ENCODE measurements at places on chromosomes 16 and 17. TPM values are rescaled to one million over a fixed set of nuclear protein-coding genes. Genes with fewer than 3 reads are reported as not detected.
A peak's percentile ranks its signal among the peaks of the same experiment; 100 is the strongest.

GRCh38 chr17:8629371-8630226, 926 bp downstream of the MYH10 start:
- peak; percentile 50 for DNase-seq

DNA sequence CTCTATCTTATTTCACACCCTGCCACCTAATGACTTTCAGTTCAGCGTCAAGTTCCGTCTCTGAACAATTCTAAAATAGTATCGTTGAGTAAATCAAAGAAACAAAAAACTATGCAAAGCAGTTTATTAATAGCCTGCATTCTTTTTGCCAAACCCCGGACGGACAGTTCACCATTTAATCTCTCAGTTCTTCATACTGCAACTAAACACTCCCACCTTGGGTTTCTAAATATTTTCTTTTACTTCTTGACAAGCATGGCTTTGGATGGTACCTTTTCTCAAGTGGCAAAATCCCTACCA, 1.2 kb downstream of the MYH11 start:
- no peak for DNase-seq

TBC1D3 gene
- not detected for total RNA-seq

GRCh38 chr16:69057400-69058378, 47.8 kb upstream of the HAS3 start:
- no peak for DNase-seq

PRSS53 gene
- 0.71 TPM for total RNA-seq

GRCh38 chr17:65690626-65691310, 129.3 kb upstream of the AXIN2 start:
- no peak for DNase-seq

- no peak for DNase-seq
Observed at GRCh38 chr17:54339731-54340130, 517.0 kb downstream of the KIF2B start.

GRCh38 chr16:57345021-57345420, 13.6 kb upstream of the CCL22 start:
- no peak for DNase-seq

- no peak for DNase-seq
Observed at GRCh38 chr16:84737192-84738011, 37.6 kb downstream of the USP10 start.

ABCA10 gene
- 5.7 TPM for total RNA-seq

SLC5A10 gene
- 0.26 TPM for total RNA-seq

CD300H gene
- not detected for total RNA-seq

GRCh38 chr17:30318155-30318554, 15.7 kb downstream of the TMIGD1 start:
- DNase-seq, result no peak

ABCA5 gene
- total RNA-seq, result 17.8 TPM

CRISPLD2 gene
- total RNA-seq, result 58.3 TPM

DNA sequence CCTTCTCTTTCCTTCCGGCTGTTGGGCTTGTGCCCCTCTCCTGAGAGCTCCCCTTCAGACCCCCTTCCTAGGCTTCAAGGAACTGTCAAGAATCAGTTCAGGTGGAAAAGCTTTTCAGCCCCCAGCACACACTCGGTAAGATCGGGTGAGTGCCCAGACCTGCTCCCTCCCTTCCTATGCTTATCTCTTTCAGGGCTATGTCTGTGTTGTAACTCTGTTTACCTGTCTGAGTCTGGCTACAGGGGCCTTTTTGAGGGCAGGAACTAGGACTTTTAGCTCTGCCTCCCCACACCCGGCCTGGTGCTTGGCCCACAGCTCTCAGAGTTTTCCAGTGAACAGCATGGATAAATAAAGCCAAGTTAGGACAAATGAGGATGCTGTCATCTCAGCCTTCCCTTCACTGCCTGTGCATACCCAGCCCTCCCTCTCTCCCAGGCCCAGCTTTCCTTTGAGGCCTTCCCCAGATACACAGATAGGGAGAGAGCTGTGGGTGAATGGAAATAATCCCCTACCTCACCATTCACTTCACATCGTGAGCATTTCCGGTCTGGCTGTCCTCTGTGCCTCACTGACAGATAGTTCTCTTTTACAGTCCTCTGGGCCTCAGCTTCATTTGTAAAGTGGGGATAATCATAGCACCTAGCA, 5.7 kb upstream of the MRPS23 start:
- no peak for DNase-seq

RGS11 gene
- 15.3 TPM for total RNA-seq

FBF1 gene
- 4.7 TPM for total RNA-seq

COQ9 gene
- 98.9 TPM for total RNA-seq

DNA sequence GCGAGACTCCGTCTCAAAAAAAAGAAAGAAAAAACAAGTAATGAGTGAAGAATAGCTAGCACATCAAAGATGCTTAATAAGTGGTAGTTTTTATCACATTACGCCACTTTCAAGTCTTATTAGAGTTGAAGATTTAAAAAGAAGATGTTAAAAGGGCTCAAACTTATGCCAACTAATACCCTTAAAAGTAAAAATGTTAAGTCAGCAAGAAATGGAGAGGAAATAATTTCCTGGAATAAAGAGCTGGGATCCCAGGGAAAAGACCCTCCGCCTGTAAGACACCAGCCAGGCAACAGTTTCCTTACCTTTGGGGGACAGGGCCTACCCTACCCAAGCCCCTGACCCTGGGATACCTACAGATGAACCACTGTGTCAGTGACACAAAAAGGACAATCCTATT, 3.6 kb downstream of the XPO6 start:
- no peak for DNase-seq

- no peak for DNase-seq
Observed at GRCh38 chr16:78773706-78774105, 674.3 kb downstream of the WWOX start.

SMIM36 gene
- not detected for total RNA-seq

CDK12 gene
- 23.7 TPM for total RNA-seq

DNA sequence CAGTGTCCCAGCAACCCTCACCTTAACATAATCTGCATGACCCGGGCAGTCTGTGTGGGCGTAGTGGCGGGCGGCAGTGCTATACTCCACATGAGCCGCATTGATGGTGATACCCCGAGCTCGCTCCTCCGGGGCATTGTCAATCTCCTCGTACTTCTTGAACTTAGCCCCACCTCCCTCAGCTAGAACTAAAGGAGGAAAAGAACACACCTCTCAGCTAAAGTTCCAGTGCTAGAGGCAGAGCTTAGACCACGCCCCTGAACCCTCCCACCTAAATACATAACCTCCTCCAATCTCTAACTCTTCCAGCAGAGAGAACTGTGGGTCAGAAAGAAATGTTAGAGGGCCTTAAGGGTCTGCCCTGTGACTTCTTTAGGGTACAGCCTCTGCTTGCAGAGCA, 855 bp downstream of the TUFM start:
- no peak for DNase-seq

DNA sequence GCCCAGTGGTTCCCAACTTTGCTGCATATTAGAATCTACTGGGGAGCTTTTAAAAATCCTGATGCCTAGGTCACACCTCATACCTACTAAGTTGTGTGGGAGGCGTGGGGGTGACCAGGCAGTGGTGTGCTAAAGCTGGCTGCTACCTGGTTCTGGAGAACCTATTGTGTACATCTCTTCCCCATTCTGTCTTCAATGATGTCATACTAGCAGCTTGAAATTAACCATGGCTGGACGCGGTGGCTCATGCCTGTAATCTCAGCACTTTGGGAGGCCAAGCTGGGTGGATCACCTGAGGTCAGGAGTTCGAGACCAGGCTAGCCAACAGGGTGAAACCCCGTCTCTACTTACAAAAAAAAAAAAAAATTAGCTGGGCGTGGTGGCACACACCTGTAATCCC, 11.3 kb upstream of the NLK start:
- no peak for DNase-seq

- DNase-seq, result peak; percentile 24
Observed at GRCh38 chr17:82350182-82351030, 8.6 kb upstream of the TEX19 start.

C16orf92 gene
- not detected for total RNA-seq

OR1F1 gene
- not detected for total RNA-seq

PHKB gene
- total RNA-seq, result 47.7 TPM

- DNase-seq, result no peak
Observed at GRCh38 chr16:52034830-52035229, 512.1 kb downstream of the TOX3 start.

DNA sequence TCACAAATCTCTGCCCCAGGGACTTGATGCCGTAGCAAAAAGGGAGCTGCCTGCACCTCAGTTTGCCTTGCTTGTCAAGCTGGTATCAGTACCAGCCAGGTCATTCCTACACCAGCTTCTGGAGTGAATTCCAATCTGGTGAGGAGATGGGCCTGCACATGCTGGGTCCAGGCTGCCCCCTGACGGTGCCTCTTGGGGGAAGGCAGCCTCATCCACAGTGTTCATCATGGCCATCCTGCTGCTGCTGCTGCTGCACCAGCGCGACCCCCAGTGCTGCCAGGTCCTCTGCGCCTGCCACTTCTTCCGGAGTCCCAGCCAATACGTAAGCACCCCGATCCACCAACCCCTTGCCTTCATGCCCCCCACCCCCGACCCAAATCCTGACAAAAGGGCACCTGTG, 8.3 kb downstream of the MRPL27 start:
- DNase-seq, result no peak

- DNase-seq, result no peak
Observed at GRCh38 chr16:67881621-67882161, 3.0 kb upstream of the NRN1L start.

PPL gene
- total RNA-seq, result 15.8 TPM

DNA sequence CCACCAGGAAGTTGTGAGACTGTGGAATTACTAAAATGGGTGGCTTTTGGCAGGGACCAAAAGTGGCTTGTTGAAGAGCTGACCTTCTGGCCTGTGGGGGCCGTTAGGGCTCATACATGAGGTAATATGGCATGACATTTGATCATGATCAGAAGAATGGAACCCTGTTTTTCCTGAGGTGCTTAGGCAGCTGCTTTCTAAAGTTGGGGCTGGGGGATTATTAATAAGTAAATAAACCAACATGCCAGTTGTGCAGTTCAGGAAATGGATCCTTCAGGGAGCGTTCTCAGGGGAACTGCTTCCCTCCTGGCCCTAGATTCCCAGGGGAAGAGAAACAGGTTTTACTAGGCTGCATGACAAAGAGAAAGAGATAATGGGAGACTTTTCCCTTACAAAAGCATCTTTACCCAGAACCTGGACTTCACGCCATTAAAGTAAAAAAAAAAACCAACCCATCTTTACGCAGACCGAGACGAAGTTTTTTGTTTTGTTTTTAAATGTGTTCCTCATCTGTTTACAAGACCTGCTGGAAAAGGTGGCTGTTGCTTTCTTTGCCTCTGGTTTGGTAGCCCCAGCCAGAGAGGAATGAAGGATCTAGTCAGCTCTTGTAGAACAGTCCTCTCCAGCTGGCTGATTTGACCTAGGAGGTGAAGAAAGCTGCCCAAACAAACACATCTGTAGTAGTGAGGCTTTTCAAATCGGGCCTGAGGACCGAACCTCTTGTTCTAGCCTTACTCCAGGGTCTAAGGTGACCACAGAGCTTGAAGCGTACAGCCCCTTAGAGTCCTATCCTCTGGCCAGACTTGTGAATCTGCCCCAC, 22.7 kb downstream of the YPEL2 start:
- DNase-seq, result no peak

DNA sequence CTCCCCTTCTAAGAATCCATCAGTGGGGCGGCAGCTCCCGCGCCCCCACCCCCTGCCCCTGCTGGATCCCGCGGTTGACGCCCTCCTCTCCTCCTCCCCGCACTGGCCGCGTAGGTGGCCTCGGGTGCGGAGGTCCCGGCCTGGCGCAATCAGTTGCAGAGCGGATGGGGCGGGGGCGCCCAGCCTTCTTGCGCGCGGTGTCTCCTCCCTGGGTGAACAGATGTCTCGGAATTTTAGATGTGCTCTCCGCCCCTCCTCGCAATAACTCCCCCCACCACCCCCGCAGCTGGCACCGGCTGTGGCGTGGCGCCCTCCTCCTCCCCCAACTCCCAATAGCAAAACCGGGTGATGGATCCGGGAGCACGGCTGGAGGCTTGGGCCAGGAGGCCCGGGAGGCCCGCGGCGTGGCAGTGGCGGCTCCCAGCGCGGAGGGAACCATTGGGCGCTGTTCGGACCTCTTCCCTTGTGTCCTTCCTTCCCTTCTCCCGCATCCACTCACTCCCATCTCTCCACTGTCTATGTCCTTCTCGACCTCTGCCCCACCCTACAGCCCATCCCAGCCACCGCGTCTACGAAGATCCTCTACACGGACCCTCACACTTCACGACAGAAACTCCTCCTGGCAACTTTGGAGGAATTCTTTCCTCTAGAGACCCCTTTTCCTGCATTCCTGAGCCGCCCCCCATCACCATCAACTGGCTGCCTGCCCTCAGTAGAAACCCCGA, 11.0 kb downstream of the NEUROD2 start:
- no peak for DNase-seq

GUCY2D gene
- total RNA-seq, result 0.10 TPM

NOXO1 gene
- total RNA-seq, result not detected

DNA sequence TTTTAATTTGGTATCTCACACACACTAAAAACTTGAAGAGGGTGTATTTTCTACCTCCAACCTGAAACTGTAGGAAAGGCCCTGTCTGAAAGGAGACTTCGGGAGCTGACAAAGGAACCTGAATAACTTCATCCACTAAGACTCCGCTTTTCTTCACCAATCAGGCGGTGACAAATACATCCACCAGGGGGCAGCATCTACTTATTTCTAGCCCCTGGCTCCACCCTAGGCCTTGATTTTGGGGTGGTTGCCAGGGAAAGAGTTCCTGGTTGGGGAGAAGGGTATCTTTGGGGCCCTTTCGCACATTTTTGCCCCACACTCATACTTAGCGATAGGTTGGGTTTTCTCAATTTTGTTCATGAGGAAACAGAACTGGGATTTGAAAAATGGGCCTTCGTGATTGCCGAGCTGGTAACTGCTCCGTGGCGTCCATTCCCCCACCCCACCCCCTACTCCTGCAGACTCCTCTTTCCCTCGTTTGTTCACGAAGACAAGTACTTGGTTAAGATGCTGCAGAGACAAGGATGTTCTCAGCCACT, 4.8 kb upstream of the ARL4D start:
- peak; percentile 89 for DNase-seq

GRCh38 chr16:7714775-7715174, 382.1 kb downstream of the RBFOX1 start:
- no peak for DNase-seq

- no peak for DNase-seq
Observed at GRCh38 chr17:78977997-78978973, 1.4 kb downstream of the LGALS3BP start.

Data from left cardiac atrium (tissue), 4 donors.